ENCODE measurements at places on chromosomes 7 and 10. TPM values are rescaled to one million over a fixed set of nuclear protein-coding genes. Genes with fewer than 3 reads are reported as not detected.

NSMCE4A gene
- 104 TPM for total RNA-seq

RHEB gene
- 141 TPM for total RNA-seq

EXOSC1 gene
- 37.5 TPM for total RNA-seq

- no peak for DNase-seq
Observed at GRCh38 chr7:23491502-23491901, 21.2 kb upstream of the IGF2BP3 start.

DNA sequence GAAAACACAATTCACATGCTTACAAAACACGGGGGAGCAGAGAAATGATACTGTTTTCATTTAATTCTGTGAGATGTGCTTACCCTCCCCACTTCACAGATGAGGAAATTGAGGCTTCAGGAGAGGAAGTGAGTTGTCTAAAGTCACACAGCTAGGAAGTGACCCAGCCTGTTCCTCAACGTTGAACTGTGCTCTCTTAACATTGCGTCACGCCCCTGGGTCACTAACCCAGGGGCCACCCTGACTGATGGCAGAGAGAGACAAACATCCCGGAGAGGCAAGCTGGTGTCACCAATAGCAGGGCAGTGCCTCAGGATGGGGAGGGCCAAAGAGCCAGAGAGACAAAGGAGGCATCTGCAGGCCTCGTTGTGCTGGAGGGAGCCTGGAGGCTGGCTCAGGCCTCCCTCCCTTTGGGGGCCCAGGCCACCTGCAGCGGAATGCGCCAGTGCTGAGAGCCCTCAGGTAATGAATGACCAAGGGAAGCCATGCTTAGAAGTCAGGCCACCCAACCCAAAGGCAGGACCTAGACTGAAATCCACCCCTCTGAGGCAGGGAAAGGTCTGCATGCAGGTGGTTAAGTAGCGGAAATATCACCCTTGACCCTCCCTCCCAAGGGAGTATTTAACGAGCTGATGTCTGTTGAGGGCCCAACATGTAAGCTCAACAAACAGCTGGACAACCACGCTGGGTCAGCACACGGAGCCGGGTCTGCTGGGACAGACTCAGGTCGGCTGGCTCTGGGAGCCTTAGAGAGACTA lies 81.3 kb downstream of the C10orf105 start:
- no peak for DNase-seq

DNA sequence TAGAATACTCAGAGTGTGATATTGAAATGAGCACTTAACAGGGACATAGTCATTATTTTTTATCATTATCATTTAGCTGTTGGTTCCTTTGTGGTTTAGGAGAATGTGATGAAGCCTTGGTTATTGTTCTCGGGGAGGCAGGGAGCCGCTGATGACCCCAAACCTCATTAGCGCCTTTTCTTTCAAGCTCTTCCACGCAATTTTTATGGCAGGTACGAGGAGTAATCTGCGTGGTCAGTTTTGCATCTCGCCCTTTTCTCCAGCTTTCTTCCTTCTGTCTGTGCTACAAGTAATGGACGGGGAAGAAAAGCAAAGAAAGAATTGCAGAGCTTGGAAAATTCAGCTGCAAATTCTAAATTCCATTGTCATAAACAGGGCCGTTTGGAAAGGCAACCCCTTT lies 338.4 kb downstream of the GLRX3 start:
- DNase-seq = no peak

GRCh38 chr10:4671451-4672145 lies 154.4 kb upstream of the AKR1E2 start:
- DNase-seq = no peak

DNA sequence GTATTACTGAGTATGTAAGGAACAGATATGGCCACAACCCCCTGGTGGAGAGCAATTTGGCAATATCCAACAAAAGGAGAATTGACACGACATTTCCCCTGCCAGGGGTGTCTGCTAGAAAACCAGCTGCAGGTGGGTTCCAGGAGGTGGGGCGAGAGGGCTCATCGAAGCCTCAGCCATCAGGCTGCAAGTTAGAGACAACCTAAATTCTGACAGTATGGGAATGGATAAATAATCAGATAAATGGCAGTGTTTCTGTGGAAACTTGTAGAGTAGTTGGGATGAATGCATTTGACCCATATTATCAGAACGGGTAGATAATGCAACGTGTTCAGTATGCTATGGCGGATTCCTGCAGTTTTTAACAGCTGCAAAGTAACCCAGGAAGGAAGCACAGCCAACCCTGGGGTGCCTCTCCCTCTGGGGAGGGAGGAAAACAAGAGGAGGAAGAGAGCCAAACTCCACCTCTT lies 3.5 kb downstream of the TMEM273 start:
- no peak for DNase-seq

- no peak for DNase-seq
Observed at GRCh38 chr7:122123746-122124145, 20.3 kb downstream of the AASS start.

- DNase-seq = no peak
Observed at GRCh38 chr10:84293171-84293570, 35.2 kb upstream of the CCSER2 start.
